Stimulated activated naive CD4-positive, alpha-beta T cell treated with Interleukin-2 at 50 U/mL for 16 hours (primary cell): ENCODE measurements at places on chromosomes 7 and 10.
A peak's percentile ranks its signal among the peaks of the same experiment; 100 is the strongest.

DNA sequence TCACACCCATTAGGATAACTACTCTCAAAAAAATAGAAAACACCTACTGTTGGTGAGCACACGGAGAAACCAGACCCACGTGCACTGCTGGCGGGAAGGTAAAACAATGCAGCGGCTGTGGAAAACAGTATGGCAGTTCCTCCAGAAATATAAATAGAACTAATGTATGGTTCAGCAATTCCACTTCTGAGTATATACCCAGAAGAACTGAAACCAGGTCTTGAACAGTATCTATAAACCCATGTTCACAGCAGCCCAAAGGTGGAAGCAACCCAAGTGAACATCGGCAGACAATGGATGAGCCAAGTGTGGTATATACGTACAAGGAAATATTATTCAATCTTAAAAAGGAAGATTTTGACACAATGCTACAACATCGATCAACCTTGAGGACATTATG, 164.7 kb downstream of the ZMYND11 start:
- DNase-seq: no peak

DNA sequence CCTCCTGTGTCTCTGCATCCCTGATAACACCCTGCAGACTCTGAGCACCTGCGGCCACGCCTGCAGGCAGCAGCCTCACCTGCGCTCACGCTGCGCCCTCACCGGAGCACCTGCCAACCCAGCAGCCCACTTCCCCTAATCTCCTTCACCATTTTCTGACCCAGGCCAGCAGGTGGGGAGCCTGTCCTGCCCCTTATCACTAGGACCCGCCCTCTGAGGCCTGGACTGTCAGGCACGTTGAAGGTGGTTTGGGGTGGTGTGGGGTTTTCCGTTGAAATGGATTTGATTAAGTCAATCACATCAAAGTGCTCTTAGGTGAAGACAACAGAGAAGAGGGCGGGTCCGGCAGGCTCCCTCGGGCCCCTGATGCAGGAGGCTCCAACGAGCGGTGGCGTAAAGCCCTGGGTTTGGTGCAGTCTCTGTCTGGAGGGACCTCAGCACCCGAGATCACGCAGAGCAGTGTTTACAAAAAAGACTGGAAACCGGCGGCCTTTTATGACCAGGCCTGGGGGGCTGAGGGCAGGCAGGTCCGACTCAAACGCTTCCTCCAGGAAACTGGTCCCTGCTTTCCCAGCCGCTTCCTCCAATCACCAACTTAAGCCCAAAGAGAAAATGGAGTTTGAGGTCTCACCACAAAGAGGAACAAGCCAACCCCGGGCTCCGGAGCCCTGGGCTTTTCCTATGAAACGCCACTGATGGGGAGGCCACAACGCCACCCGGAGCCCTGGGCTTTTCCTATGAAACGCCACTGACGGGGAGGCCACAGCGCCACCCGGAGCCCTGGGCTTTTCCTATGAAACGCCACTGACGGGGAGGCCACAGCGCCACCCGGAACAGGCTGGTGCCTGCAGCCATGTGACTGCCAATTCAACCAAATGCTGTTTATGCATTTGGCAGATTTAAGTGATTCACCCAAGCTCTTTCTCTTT, 45.5 kb downstream of the DPYSL4 start:
- no peak for DNase-seq

DNA sequence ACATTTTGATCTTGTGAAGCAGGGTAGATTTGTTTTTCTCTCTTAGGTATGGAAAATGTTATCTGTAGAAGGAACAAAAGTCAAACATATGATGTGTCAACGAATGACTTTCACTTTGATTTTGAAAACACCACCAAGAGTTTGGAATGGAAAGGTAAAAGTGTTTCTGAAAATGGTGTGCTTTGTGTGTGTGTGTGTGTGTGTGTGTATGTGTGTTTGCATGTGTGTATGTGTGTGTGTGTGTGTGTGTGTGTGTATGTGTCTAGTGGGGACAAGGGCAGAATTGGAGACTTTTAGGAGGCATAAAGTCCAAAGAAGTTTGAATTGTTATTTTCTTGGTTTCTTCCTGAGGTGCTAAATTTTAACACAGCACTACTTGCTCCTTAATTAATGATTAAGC, 115.4 kb upstream of the PRKCQ start:
- DNase-seq: no peak

GRCh38 chr10:115033898-115034297, 59.3 kb upstream of the ATRNL1 start:
- DNase-seq: no peak

DNA sequence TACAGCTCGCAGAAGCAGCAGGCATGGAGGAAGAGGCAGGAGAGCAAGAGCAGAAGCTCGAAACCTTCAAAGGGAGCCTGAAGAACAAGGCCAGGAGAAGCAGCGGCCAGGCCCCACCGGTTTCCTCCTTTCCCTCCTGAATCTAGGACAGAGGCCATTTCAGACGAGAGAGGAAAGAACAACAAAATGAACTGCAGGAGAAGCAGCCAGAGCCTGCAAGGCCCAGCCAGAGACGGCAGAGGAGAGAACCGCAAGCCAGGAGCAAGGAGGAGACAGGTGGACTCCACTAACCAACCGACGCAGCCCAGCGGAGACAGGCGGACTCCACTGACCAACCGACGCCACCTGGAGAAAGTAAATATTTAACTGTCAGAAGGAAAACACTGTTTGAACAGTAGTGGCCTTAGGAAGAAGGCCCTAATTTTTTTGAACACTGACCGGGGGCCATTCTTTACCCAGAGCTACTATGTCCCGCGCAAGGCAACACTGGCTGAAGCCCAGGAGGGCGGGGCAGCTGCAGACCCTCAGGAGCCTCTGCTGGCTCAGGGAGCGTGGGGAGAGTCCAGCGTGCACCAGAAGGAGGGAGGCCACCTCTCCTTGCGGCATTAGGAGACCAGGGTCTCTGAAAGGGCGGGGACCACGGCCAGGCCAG, 559.2 kb downstream of the PTPRN2 start:
- DNase-seq: no peak

DNA sequence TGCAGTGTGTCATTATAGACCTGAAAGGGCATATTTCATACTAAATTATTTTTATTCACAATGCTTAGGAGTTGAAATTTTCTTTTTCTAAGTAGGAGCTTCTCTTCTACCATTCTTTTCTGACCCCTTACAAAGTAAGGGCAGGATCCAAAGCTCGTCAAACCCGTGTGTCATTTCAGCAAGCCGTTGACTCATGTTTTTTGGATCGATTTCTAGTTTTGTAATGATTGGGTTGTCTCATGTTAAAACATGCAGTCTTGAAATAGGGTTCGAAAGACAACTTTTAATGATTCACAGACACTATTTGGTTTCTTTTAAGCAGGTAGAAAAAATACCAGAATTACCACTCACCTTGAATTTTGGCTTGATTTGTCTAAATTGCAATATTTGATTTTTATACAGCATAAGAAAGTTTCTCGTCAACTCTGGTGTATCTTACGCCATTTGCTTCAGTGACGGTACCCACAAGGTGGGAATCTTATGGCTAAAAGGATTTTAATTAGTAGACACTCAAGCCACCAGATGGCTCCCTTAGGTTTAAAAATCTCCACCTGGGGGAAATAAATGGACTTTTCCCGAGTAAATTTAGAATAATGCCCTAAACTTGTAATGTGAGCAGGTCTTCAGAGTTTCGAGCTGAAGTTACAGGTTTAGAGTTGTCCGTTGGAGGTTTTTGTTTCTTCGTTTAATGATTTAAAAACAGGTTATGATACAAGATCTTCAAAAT, 283.4 kb downstream of the CCDC3 start:
- DNase-seq: no peak

- DNase-seq: no peak
These were observed 60.3 kb upstream of the POT1 start for GRCh38 chr7:124989911-124990310.

DNA sequence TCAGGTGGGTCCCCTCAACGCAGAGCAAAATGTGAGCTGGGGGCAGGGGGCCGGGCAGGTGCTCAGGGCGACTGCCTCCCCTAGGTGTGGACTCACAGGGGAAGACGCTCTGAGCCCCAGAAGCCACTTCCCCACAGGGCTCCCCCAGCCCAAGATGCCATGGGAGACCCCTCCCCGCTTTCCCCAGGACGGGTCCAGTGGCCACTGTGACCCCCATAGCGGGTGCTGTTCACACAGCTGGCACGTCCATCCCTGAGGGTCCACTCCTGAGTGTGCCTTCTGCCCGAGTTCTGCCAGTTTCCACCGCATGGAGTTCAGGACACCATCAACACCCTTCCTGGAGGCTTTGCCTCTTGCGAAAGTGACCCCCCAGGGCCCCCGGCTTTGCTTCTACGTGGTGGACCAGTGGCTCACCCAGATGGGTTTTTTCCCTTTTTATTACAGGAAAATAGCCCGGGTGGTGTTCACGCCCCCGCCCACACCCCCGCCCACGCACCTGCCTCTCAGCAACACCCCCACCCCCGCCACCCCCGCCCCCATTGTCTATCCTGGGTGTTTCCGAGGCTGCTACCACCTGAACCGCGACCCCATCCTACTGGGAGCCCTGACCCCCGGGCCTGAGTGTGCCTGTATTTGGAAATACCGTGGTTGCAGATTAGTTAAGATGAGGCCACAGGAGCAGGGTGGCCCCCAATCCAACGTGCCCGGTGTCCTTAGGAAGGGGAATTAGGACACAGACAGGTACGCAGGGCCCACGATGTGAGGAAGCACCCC, 32.0 kb downstream of the ADAP1 start:
- peak; percentile 41 for DNase-seq

DNA sequence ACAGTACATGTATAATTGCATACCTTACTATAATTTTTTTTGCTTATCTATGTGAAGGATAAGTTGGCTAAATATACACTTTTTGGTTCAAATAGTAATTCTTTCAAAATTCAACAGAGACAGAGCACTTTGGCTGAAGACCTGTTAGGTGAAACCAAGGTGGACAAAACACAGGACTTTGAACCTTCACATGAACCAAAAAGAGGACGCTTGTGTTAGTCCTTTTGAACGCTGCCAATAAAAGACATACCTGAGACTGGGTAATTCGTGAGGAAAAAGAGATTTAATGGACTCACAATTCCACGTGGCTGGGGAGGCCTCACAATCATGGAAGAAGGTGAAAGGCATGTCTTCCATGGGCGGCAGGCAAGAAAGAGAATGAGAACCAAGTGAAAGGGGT, 4.7 kb upstream of the AGMO start:
- no peak for DNase-seq

DNA sequence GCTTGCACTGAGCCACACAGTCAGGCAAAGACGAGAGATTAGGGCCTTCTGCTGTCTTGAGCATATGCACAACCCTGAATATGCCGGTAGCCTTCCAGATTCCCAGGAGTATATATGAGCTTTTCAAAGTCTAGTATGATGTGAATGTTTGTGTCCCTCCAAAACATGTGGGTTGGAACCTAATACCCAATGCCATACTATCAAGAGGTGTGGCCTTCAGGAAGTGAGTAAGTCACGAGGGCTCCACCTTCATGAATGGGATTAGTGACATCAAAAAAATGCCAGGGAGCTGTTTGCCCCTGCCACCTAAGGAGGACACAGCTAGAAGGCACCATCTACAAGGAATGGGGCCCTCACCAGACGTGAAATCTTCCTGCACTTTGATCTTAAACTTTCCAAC, 105.2 kb downstream of the CH25H start:
- DNase-seq: no peak

GRCh38 chr10:22761569-22762220, 47.3 kb upstream of the PIP4K2A start:
- no peak for DNase-seq

- no peak for DNase-seq
These were observed 351.1 kb upstream of the KLF6 start for GRCh38 chr10:4136121-4136520.

DNA sequence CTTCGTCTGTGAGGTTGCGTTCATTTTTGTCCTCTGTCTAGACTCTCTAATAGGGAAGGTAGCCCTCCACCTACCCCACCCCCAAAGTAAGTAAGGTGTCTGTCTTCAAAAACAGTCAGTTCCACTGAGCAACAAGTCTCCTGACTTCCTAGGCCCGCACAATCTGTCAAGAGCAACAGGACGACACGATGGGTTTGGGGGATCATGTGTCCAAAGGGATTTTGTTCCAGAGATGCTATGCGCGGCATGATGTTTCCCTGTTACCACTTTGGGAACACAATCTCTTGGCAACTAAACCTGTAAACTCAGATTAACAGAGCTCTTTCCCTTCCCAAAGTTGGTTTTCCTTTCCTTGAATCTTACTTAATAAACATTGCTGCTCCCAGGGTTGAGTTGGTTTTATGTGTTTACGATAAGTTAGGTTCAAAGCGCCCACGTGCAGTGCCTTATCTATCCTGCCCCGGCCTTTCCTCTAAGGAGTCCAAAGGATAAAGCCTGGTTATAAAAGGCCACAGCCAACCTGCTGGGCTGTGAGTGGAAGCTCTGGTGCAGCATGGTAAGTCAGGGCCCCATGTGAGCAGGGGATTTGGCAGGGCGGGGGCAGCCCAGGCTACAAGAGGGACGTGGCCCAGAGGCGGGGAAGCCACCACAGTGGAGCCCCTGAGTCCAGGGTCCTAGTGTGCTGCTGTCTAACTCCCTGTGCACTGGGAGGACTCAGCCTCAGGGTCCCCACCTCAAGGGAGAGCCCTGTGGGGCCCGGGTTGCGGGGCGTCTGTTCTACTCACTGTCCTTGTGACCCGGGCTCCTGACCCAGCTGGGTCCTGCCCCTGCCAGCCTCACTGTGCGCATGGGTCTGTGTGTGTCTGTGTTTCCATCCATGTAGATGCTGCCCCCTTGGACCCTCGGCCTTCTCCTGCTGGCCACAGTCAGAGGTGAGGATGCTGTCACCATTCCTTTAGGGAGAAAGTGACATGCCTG, at the start of gene PNLIPRP2:
TSS of gene PNLIPRP2 (plus strand) at position 531 of the 978 bp plus-strand sequence.
- no peak for DNase-seq

DNA sequence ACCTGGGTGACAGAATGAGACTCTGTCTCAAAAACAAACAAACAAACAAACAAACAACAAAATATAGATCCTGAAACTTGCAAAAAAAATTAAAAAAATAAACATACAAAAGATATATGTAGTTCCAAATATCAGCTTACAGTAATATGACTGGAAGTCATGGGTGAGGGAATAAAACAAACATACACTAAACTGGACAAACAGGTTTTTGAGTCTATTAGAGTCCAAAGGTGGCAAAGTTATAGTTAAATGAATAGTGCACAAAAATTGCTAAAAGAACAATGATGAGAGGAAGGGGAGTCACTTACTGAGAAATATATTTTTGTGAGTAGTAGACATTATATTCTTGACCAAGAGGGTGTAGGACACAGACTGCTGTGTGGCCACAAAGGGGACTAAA, 16.7 kb upstream of the RSBN1L start:
- no peak for DNase-seq

DNA sequence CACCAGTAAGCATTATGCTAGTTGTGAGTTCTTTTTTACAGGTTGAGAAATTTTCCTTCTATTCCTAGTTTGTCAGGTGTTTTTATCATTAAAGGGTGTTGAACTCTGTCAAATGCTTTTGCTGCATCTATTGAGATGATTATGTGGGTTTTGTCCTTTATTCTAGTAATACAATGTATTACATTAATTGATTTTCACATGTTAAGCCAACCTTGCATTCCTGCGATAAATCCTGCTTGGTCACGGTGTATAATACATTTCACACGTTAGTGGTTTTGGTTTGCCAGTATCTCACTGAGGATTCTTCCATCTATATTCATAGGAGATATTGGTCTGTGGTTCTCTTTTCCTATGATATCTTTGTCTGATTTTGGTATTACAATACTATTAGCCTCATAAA, 136.0 kb downstream of the UBE2H start:
- DNase-seq: no peak
